ENCODE measurements at places on chromosomes 1 and 21. TPM values are rescaled to one million over a fixed set of nuclear protein-coding genes. Genes with fewer than 3 reads are reported as not detected.

The CLCA4 gene
- total RNA-seq: not detected

The PARK7 gene
- total RNA-seq: 206 TPM

The EXO1 gene
- 7.9 TPM for total RNA-seq

The ATAD3C gene
- 0.09 TPM for total RNA-seq

The NID1 gene
- 62.6 TPM for total RNA-seq

The PDZK1IP1 gene
- not detected for total RNA-seq

The PROK1 gene
- total RNA-seq: not detected

The APP gene
- 1,315 TPM for total RNA-seq

The SLAMF9 gene
- 0.09 TPM for total RNA-seq

The LCE1C gene
- not detected for total RNA-seq

The CLDN17 gene
- not detected for total RNA-seq

The IPO13 gene
- 27.9 TPM for total RNA-seq

The IL19 gene
- total RNA-seq: not detected

The NBL1 gene
- 99.5 TPM for total RNA-seq

The EEIG2 gene
- 9.5 TPM for total RNA-seq

The B4GALT3 gene
- 36.8 TPM for total RNA-seq

The LCE3D gene
- not detected for total RNA-seq

The TMEM51 gene
- total RNA-seq: 8.6 TPM

The PIGR gene
- total RNA-seq: not detected

The EDARADD gene
- total RNA-seq: not detected

The EIF2D gene
- total RNA-seq: 47.4 TPM

The KDF1 gene
- not detected for total RNA-seq

The SFN gene
- 0.14 TPM for total RNA-seq

The SPRR1A gene
- not detected for total RNA-seq

The OPN3 gene
- total RNA-seq: 24.6 TPM

The ALDH4A1 gene
- total RNA-seq: 14.4 TPM

The GSTM3 gene
- total RNA-seq: 138 TPM

The PLEKHO1 gene
- 38.6 TPM for total RNA-seq

The PPFIA4 gene
- 24.6 TPM for total RNA-seq

The PGLYRP4 gene
- total RNA-seq: not detected

The GMEB1 gene
- total RNA-seq: 12.3 TPM

The PKLR gene
- total RNA-seq: not detected

The PGD gene
- 31.8 TPM for total RNA-seq

The RYR2 gene
- total RNA-seq: under 0.01 TPM

The SLC37A1 gene
- 0.59 TPM for total RNA-seq

The LCE1B gene
- total RNA-seq: not detected

The SH2D2A gene
- not detected for total RNA-seq

The GRIK1 gene
- not detected for total RNA-seq

The TEDDM1 gene
- not detected for total RNA-seq

The CFHR5 gene
- total RNA-seq: not detected

The PALMD gene
- total RNA-seq: 0.59 TPM

The JAM2 gene
- 1.9 TPM for total RNA-seq

The OR2G6 gene
- total RNA-seq: not detected

The AMY1C gene
- total RNA-seq: not detected

The LAPTM5 gene
- total RNA-seq: not detected
